ENCODE measurements at places on chromosomes 11 and 22.

DNA sequence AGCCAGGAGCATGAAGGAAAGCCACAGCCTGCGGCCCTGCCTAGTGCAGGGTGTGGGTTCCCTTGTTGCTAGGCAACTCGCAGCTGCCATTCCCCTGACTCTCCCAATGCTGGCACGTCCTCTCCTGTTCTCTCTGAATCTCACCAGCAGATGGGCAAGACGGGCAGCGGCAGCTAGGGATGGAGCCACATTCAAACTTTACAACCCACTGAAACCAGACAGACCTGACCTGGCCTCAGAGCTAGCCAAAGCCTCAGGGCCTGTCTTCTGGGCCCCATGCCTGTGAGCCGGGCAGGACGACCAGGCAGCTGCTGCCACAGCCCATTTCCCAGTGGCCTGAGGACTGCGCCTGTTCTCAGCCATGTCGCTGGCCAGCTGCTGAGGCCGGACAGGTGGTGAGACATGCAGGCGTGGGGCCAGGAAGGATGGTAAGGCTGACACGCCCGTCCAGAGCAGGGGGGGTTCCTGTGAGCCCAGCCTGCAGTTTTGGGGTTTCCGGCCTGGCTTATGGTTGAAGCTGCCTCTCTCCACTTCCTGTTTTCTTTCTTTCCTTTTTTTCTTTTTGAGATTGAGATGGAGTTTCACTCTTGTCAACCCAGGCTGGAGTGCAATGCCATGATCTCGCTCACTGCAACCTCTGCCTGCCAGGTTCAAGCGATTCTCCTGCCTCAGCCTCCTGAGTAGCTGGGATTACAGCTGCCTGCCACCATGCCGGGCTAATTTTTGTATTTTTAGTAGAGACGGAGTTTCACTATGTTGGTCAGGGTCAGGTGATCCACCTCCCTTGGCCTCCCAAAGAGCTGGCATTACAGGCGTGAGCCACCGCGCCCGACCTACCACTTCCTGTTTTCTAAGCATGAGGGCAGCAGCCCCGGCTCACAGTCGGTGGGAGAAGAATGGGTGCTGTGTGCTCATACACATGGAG is 4.1 kb downstream of the SUN2 start:
- DNase-seq = peak; percentile 96

GRCh38 chr11:626475-627307 is at the start of gene SCT:
Gene SCT (minus strand): TSS chr11:627181. CDS start chr11:627143, 38 bp downstream.
- DNase-seq = no peak

- DNase-seq = no peak
These were observed 149.4 kb upstream of the NCAM1 start for GRCh38 chr11:112811783-112812182.

- DNase-seq = no peak
These were observed 1.3 kb upstream of the DCHS1 start for GRCh38 chr11:6656936-6657335.

DNA sequence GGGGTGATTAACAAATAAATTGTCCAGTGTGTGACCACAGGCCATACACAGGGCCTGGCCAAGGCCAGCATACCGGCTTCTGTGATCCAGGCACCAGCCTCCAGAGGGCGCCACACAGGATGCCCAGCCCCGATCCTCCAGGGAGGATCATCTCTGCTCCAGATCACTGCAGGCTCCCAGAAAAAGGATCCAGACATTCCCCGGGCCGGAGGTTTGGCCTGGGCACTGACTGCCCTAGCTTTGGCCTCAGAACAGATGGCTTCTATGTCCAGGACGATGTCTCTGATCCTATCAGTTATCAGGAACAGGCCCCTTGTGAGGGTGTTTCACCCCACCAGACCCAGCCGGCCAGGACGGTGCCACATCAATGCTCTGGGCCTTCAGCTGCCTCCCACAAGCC is 74.5 kb upstream of the LMO1 start:
- no peak for DNase-seq

DNA sequence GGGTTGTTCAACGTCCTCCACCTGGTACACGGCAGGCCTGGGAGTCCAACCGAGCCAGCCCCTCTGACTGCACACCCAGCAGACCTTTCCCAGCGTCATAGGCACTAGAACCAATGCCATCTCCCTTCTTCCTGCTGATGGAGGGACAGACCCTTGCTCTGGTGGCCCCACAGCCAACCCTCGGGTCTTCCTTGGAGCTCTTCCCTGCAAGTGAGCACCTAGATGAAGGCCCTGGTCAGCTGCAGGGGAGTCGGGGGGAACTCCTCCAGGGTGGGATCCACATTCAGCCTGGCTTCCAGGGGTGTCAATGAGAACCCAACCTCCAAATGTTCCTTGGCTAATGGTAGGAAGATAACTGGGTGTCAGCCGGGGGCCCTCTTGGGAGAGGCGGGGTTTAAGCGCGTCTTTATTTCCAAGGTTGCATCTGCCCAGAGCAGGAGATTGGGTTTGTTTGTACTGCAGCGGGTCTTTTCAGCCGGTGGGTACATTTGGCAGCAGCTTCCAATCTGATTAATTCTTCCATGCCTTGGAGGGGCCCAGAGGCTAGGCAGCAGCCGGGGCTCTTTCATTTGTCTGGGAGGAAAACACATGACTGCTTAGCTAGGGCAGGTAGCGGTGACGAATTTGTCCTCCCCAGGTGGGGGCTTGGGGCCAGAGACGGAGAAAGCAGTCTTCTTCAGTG is 56.0 kb upstream of the SHISAL1 start:
- no peak for DNase-seq

DNA sequence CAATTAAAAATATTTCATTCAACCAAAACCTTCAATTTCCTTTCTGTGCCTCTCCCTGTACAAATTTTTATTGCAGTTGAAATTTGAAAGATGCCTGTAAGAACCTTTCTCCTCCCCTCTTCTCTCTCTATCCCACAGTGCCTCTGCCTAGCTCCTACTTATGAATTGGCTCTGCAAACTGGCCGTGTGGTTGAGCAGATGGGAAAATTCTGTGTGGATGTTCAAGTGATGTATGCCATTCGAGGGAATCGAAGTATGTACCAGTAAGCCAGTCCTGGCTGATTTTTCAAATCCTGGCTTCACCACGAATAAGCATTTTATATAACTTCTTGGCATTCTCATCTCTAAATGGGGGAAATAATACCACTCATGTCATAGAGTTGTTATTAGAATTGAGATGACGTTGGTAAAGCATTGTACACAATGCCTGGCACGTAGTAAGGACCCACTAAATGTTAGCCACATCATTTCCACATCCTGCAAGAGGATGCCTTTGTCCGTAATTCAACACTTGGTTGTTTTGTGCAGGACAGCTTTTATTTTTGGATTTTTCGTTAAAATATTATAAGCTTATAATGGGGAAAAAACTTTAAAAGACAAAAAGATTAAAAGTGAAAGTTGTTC is 6.0 kb downstream of the DDX25 start:
- no peak for DNase-seq

GRCh38 chr22:27844656-27845591 is 43.4 kb upstream of the MN1 start:
- DNase-seq = no peak

DNA sequence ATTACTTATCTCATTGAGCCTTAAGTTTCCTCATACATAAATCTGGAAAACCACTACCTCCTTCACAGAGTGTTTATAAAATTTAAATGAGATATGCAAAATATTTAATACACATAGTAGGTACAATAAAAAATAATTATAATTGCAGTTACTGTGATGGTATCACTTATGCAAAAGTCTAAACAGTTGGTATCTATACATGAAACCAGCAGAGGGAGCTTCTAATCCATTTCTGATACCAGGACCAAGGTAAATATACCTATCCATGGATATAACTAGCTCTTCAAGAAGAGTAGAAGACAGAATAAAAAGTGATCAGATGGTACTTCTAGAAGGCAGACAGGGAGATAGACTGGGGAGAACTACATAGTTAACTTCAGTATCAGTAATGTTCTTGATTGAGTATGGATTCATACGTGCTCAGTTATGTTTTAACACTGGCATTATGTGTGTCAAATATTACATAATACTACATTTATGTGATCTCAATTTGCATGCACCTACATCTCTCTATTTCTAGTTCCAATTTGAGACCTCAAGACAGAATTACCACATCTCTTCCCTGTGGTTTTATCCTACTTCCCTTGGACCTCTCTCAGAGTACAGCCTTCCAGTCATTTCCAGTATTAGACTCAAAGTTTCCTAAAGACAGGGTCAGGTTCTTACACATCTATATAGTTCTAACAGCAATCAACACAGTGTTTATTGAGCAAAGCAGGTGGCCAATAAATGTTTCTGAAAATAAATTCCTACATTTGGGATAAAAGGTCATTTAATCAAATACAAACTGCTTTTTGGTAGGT is 13.7 kb upstream of the TSG101 start:
- no peak for DNase-seq

- DNase-seq = no peak
These were observed 50.4 kb upstream of the NECTIN1 start for GRCh38 chr11:119779195-119780071.

- DNase-seq = no peak
These were observed 926.3 kb downstream of the BRD1 start for GRCh38 chr22:48901324-48901723.

- no peak for DNase-seq
These were observed 71.4 kb downstream of the GAB4 start for GRCh38 chr22:16936625-16937024.

DNA sequence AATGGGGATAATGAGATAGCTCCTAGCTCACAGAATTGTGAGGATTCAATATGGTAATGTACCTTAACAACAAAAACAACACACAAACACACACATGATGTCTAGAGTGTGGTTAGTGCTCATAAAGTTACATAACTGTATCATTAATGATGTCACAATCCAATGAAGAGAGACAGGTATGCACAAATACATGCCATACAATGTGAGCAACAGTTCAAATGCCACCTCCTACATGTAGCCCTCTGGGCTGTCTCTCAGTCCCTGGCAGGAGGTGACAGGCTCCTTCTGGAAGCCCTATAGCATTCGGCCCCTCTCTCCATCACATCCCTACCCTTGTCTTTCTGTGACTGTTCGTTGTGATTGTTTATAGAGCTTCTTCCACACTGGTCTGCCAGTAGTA is 8.3 kb upstream of the MICALL1 start:
- DNase-seq = no peak

GRCh38 chr11:64718084-64718779 is 4.8 kb downstream of the NRXN2 start:
- no peak for DNase-seq

DNA sequence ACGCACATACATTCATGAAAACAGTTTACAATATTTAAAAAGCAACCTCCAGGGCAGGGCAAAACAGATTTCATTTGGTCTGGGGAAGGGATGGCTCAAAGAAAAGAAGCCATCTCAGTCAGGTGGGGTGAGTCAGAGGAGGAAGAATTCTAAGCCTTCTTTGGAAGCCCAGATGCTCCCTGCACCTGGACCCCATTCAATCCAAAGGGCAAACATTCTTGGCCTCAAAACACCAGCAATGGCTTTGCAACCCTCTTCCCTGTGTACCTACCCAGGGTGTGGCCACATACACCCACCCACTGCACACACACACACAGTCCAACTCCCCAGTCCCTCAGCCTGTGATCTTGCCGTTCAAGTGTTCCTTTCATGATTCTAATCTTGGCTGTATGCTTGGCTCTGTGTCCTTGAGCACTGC is 2.0 kb downstream of the KCNE3 start:
- DNase-seq = no peak

- peak; percentile 25 for DNase-seq
These were observed 3.7 kb upstream of the SIK2 start for GRCh38 chr11:111598559-111598958.

DNA sequence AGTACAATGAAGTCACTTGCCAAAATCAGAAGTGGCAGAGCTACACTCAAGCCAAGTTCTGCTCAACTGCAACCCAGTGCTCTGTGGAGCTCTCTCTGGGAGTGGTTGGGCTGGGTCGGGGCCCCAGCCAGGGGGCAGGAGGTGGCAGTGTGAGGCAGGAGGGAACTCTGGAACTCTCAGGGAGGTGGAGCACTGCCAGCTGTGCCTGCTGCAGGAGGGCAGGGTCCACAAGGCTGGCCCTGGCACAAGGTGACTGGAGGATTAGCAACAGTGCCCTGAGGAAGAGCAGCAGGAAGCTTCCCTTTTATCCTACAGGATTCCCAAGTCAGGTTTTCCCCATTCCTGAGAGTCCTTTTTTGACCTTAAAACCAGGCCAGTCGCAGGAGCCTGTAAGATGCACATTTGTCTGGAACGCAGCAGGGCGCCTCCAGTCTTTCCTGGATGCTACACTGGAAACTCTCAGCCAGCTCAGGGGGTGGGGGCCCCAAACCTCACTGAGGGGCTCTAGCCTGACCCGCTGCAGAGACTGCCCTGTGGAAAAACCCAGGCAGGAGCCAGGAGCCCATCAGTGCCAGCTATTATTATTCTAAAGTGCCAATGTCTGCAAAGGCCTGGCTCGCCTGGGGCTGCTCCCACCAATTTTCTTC is 31.8 kb downstream of the DKK3 start:
- no peak for DNase-seq

GRCh38 chr11:64185175-64185692 is 737 bp upstream of the STIP1 start:
- peak; percentile 83 for DNase-seq
